ENCODE measurements at places on chromosomes 5 and 9.
A peak's percentile ranks its signal among the peaks of the same experiment; 100 is the strongest.

- DNase-seq: no peak
Observed at GRCh38 chr5:33411498-33411897, 29.3 kb upstream of the TARS1 start.

- no peak for DNase-seq
Observed at GRCh38 chr9:106228861-106229260, 534.5 kb downstream of the TMEM38B start.

DNA sequence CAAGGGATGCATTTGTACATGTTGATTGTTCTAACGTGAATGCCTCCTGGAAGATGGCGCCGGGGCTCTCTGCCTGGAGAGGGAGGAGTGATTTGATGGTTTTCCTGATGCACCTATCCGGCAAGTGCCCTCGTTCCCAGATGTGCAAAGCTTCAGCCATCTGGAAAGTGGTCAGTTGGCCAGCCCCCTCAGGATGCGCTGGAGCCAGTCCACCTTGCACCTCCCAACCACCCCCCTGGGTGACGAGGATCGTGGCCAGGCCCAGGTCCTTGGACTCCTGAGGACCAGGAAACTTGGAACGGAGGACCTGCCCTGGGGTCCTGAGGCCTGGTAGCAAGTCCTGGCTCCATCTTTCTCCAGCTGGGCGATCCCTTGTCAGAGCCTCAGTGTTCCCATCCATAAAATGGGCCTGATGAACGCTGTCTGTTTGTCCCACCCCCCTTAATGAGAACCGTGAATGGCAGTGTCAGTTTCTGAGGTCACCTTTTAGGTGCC lies 23.6 kb upstream of the RNU6ATAC start:
- peak; percentile 14 for DNase-seq

GRCh38 chr5:114789773-114790402 lies 379.8 kb downstream of the TRIM36 start:
- DNase-seq: peak; percentile 8

DNA sequence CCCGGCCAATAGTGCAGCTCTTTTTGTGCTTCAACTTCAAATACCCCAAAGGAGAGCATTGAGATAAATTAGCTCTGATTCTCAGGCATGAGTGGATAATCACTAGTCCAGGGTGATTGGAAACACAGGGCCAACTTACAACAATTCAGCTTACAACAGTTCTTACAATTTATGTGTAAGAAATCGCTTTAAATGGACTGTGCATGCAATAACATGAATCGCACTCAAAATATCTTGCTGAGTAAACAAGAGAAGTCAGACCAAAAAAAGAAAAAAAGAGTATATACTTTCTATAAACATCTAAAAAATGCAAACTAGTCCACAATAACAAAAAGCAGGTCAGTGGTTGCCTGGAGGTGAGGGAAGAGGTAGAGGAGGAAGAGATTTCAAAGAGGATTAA lies 150.6 kb upstream of the EDIL3 start:
- no peak for DNase-seq

DNA sequence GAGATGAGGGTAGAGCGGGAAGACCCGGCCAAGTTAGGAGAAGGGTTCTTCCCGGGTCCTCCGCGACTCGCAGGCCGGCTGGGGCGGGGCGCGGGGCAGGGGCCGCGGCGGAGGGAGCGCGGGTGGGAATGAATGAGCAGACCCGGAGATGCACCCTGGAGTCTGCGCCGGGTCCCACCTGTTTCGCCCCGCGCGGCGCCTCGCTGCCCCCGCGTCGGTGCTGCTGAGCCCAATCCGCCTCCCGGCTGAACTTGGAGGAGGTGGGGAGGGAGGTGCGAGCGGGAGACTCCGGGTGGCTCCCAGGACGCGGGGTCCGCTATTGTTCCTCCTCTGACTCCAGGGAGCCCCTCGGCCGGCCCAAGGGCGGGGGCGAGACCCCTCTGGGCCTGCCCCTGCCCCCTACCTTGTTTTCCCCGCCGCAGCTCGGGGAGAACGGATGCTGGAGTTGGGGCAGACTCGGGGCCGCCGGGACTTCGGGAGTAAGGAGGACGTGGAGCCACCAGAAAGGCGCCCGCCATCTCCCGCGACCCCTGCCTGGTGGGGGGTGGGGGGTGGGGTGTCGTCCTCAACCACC lies 659 bp downstream of the RAI14 start:
- DNase-seq: no peak

DNA sequence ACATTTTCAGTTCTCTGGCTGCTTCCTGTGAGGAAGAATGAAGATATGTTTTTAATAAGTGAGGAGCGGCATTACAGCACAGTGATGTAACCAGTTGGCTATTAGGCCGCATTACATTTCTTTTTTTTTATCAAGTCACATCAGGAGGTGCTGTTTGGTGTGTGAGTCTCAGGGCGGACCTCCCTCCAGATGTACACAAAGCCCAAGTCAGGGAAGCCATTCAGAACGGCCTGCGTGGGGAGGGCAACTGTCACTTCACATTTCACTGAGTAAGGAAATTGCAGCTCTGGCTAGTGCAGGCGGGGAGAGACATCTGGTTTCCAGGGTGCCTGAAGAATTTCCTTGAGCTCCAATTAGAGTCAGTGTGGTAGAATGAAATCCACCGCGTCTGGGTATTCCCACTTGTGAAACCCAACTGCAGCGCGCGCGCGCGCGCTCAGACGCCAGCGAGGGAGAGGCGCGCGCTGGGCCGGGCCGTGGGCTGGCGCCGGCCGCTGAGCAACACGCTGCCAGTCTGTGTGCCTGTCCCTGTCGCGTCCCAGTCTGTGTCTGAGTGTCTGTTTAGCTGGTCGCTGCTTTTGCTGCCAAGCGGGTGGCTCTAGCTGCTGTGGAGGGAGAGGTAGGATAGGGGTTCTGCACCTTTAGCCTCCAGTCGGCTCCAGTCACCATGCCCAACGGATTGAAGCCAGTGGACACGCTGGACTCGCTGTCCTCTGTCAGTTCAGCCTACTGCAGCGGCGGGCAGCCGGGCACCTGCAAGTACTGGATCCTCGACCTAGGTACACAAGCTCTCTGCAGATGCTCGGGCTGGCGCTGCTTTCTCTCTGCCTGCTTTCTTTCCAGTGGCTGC lies 140.8 kb upstream of the OTULINL start:
- DNase-seq: peak; percentile 93

DNA sequence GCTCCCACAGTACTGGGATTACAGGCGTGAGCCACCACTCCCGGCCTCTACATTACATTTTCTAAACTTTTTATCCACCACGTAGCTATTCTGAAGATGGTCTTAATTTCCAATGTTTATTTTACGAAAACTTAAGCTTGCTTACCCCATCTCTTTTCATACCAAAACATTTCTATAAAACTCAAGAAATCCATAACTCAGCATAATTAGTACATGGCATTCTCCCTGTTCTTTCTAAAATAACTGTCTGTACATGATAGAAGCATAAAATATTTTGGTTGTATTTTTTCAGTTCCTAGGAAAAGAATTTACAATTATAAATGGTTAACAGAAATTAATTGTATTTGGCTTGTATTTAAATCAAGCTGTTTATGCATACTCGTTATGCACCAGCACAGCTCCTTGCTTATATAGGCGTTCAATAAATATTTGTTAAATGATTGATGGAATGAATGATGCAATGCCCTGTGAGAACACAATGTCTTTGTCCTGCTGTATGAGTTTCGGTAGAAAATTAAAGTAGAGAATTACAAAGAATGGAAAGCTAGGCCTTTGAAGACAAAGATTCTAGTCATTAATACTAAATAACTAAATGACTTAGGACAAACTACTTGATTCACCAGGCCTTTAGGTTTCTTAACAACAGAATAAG lies 384.2 kb downstream of the EFNA5 start:
- DNase-seq: no peak

DNA sequence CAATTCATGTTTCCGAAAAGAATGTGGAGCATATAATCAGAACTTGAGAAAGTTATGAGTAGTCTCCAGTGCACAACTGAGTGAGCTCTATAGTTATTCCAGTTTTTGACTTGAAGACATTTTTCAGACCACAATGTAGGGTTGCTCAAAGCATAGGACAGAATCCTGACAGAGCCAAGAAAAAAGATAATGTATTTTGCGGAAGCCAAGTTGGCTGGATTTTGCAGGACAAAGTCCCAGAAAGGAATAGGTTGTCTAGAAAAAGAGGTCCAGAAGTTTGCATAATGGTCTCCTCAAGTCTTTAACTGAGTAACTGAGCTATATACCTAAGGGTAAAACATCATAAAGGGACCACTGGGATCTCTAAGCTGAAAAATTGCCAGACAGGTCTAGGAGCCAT lies 1028.0 kb downstream of the TAF11L14 start:
- no peak for DNase-seq

GRCh38 chr5:31133488-31133887 lies 60.0 kb upstream of the CDH6 start:
- no peak for DNase-seq

GRCh38 chr9:129058965-129059795 lies 21.7 kb upstream of the DOLPP1 start:
- no peak for DNase-seq

DNA sequence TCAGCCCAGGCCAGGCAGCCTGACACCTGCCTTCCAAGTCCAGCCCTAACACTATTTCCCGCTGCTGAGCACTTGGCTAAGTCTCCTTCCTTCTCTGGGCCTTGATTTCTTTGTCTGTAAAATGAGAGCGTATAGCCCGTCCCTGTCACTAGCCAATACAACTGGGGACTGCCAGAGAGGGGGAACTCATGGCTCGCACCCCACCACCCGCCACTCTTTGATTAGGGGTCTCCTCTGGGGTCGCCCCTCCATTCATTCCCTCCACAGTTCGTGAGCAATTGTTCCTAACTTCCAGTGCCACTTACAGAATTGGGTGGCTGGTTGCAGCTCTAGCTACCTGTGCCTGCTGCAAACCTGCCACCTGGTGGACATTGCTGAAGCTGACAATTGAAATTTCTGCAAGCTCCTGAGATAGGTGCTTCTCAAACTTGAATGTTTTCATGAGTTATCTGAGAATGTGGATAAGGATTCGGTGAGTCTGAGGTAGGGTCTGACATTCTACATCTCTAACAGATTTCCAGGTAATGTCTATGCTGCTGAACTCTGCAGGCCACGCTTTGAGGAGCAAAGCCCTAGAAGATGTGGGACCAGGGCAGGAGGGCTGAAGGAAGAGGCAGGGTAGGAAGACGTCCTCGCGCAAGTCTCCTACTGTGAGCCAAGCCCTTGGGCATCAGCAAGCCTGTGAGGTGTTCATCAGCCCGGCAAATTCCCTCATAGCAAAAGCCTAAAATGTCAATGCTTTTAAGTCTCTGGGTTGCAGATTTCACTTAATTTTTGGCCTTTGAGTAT lies 13.3 kb upstream of the RECK start:
- DNase-seq: peak; percentile 42

GRCh38 chr9:113563826-113564497 lies 100.4 kb downstream of the RGS3 start:
- DNase-seq: no peak

GRCh38 chr5:168477060-168477459 lies 9.2 kb upstream of the RARS1 start:
- DNase-seq: no peak

DNA sequence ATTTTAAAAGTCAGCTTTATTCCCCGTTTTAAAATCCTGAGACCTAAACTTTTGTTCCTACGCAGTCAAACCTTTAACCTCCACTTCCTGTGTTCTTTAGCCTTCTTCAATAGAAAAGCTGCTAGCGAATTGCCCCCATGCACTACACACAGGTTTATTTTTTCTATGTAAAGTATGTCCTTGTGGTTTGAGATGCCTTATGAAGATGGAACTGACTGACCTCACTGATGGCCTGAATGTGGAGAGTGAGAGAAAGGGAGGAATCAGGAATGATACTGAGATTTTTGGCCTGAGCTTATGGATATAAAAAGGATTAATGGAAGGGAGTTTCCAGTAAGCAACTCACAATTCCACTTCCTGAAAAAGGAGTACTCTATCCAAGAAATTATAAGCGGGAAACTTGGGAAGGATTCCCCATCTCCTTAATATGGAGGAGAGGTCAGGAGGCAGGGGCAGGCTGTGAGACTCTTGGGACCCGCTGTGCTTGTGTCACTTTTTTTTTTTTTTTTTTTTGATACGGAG lies 89.5 kb downstream of the UGCG start:
- no peak for DNase-seq

GRCh38 chr5:54305737-54306136 lies 4.6 kb downstream of the ARL15 start:
- DNase-seq: no peak

- DNase-seq: no peak
Observed at GRCh38 chr5:69415584-69415958, 655 bp downstream of the MARVELD2 start.

DNA sequence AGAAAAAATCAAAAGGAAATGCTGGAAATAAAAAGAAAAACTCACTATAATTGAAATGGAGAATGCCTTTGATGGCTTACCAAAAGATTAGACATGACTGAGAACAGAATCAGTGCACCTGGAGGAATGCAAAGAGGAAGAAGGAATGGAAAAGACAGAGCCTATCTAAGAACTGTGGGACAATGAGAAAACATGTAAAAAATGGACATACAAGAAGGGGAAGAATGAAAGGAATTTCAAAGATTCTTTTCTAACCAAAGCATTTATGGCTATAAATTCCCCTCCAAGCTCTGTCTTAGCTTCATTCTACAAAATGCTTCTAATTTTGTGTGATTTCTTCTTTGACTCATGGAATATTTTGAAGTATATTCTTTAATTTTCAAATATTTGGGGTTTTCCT lies 47.5 kb upstream of the CLK4 start:
- no peak for DNase-seq

- peak; percentile 75 for DNase-seq
Observed at GRCh38 chr5:76818844-76819831, at the start of gene F2RL1. TSS of gene F2RL1 (plus strand) at chr5:76819030. CDS start at chr5:76819183, 153 bp downstream.

DNA sequence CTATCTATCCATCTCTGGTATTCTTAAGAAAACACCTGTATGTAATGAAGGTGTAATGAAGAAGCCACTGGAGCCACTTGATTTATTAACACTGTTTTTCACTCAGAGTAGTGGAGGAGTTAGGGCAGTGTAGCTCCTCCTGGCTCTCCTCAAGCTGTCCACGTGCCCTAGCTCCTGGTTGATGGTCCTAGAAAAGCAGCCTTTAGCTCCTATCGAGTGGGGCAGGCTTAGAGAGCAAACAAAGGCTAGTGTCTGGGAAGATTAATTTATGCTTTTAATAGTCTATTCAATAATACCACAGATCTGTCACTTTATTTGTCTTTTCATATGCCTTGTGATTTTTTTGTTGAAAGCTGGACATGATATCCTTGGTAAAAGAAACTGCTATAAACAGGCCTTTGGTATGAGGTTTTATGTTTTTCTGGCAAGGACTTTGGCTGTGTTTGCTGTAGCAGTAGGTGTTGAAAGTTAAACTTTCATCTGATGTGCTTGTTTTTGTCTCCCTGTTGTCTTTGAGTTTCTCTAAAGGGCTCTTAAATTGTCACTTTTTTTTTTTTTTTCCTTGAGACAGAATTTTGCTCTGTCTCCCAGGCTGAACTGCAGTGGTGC lies 141.1 kb downstream of the GCNT1 start:
- DNase-seq: no peak

- DNase-seq: no peak
Observed at GRCh38 chr9:99365233-99365980, 143.3 kb downstream of the SEC61B start.

All from NCI-H2171 treated with DMSO at 0.1 percent for 48 hours (cell line).